ENCODE measurements at places on chromosomes 2 and 18.

GRCh38 chr2:125855204-125855603, 800.8 kb upstream of the GYPC start:
- DNase-seq = no peak

DNA sequence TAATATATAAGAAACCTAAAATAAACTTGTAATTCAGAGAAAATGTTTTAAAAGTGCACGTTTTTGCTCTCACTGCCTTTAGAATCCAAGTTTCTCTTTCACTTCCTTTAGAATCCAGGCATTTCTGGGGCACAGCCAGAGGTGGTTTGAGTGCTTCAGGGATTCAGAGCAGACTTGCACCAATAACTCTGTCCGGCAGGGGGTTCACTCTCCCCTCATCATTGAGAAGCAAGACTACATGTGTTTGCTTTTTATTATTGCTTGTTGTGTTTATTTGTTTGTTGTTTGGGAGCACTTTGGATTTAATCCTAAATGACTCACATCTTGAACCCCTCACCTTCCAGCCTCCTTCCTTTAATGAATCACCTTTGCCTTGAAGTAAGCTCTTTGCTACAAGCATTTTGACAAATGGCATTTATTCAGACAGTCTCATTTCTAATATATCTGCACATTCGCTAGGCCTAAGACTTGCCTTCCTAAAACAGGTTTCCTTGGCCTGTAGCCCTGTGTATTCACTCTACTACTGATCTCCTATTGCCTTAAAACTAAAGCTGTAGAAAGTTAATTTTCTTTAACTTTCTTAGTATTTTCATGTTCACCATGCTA, 233.5 kb upstream of the ATP5MC3 start:
- no peak for DNase-seq

- DNase-seq = no peak
Observed at GRCh38 chr2:134943540-134943939, 24.9 kb downstream of the CCNT2 start.

DNA sequence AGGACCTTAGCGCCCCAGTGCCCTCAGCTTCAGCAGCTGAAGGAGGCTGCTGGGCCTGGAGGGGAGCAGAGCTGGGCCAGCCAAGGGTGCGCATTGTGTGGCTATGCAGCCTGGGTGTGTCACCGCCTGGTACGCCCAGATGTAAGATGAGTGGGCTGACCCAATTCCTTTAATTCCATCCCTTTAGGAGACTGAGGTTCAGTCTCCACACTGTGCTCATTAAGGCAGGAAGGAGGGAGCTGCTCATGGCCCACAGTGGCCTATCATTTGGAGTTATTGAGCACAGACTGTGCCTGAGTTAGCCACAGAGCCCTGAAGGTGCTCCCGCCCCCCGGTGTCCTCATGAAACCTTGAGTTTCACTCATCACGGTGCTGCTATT, 194.1 kb upstream of the GLI2 start:
- DNase-seq = no peak

DNA sequence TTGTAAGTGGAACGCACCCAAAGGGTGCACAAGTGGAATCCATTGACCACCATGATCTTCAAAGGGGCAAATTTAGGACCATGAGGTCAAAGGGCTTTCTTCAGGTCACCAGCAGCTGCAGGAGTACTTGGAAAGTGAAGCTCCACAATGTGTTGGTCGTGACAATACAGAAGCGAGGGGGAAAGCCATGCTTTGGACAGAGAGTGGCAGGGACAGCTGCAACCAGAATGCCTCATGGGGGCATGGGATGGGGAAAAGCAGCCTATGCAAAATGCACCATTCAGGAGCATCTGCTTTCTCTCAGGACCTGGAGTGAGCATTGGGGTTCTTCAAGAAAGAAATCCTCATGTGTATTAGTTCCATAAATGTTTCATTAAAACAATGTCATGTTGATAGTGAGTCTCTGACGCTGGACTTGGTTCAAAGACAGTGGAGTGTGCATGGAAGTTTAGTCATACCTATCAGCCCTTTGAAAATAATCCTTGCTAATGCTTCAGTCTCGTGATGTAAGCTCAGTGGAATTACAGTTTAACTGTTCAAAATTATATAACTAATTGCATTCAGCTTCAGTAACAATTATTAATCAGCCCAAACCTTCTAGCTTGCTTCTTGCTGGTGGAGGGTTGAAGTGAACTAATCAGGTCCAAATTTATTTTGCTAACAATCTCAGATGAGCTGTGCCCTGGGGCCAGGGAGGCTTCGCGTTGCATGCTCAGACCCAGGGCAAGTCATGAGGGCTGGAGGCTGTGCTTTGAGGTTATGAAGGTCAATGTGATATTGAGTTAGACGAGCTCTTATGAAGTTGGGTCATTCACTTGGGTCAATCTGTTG, 41.6 kb downstream of the ACKR3 start:
- no peak for DNase-seq

DNA sequence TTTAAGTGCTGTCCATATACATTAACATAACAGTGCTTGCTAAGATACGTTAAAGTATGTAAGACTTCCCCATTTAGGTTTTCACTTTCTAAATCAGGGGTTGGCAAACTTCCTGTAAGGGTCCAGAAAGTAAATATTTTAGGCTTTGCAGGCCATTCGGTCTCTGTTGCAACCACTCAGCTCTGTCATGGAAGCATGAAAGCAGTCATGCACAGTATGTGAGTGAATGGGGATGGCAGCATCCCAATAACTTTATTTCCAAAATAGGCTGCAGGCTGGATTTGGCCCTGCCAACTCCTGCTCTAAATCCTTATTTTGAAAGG, 128.7 kb downstream of the PLA2R1 start:
- DNase-seq = no peak

GRCh38 chr18:55095584-55095983, 136.3 kb upstream of the CCDC68 start:
- DNase-seq = no peak

DNA sequence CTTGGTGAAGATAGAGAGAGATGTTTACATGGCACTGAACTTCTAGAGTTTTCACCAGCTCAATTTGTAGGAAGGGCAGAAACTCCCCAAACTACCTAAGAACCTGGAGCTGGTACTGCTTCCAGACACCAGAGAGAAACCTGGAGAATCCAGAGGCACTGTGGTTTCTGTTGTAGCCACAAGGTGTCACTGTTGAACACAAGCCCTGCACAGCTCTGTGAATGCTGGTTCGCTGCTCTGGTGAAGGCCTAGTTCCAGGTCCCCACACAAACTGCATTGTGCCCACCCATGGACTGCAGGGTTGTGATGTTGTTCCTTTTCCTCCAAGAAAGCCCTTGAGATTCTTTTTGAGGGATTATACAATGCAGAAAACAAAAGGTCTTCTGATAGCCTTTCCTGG, 150.5 kb upstream of the HS6ST1 start:
- DNase-seq = peak; percentile 47

- DNase-seq = no peak
Observed at GRCh38 chr2:235204948-235205347, 253.1 kb downstream of the SH3BP4 start.

GRCh38 chr18:48637081-48637990, 98.5 kb downstream of the CTIF start:
- DNase-seq = peak; percentile 71

- DNase-seq = no peak
Observed at GRCh38 chr2:208350610-208351009, 56.0 kb upstream of the PTH2R start.

DNA sequence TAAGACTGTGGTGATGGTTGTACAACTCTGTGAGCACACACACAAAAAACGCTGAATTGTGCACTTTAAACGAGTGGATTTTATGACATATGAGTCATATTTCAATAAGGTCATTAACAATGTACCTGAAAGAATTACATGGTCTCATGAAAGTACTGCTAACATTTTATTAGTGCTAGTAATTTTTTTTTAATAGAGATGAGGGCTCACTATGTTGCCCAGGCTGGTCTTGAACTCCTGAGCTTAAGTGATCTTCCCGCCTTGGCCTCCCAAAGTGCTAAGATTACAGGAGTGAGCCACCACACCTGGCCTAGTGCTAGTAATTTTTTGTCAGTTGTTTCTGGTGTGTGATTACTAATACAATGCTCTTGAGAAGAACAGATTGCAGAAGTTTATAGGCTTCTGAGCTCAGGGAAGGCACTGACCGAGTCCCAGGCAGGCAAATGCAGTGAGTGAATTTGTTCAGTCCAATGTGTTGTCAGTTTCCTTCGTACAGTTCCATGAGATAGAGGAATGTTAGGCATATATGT, 177.0 kb downstream of the TGIF1 start:
- no peak for DNase-seq

DNA sequence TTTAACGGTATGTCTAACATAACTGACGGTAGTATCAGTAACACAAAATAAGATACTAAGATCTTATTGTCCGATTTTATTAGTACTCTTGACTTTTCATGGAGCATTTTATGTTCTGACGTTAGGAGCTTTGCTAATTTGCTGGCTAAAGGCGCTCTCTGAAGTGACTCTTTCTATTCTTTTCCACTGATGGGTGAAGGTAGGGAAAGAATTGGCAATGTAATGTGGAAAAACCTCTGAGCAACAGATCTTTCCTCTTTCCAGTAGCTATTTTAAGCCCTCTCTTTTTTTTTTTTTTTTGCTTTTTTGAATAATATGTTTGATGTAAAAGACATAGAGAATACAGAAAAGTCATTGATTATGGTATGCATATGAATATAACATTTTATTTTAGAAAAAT, 4.6 kb downstream of the CCNYL1 start:
- DNase-seq = no peak

DNA sequence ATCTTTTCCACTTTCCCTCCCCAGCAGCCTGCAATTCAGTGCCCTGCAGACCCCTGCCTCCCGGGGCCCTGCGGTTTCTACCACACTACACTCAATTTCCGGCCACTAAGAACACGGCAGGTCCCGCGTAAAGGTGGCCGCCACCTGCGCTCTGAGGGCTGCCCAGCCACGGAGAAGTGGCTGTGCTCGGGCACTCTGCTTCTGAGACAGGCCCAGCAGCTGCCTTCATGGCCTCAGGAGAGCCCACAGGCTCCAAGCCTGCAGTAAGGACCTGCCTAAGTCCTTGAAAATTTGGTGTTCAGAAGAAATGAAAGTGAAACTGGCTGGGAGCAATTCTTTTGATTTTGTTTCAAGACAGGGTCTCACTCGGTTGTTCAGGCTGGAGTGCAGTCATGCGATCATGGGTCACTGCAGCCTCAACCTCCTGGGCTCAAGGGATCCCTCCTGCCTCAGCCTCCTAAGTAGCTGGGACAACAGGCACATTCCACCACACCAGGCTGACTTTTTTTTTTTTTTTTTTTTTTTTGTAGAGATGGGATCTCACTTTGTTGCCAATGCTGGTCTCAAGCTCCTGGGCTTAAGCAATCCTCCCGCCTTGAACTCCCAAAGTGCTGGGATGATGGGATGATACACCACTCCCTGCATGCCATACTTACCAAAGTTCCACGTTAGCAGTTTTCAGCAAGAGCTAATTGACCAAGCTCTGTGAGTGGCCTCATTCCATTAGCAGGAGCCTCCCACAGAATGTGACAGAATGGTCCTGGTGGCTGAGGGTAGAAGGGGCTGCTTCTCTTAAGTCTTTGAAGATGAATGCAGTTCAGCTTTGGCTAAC, 14.6 kb upstream of the ALPP start:
- DNase-seq = no peak

- DNase-seq = no peak
Observed at GRCh38 chr18:58345875-58346274, 283.0 kb downstream of the ALPK2 start.

- no peak for DNase-seq
Observed at GRCh38 chr18:23828426-23828825, 139.2 kb downstream of the LAMA3 start.

- no peak for DNase-seq
Observed at GRCh38 chr2:120358734-120359465, 13.0 kb downstream of the INHBB start.

GRCh38 chr2:138521821-138522220, 20.3 kb downstream of the SPOPL start:
- DNase-seq = no peak

DNA sequence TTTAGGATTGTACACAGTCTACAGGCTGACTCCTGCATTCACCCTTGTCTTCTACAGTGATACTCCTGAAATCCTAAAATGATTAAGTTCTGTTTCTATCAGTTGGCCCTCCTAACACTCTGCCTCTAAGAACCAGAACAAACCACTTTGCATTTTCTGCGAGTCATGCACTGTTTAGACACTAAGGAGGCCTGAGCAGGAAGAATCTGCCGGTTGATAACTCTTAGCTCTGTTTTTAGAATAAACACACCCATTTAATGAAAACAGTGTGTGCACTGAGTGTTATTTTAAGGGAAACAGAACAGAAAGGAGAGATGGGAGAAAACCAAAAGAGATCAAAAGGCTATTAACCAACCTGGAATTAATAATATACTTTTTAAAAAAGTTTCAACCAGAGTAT, 22.9 kb upstream of the SSB start:
- DNase-seq = no peak

DNA sequence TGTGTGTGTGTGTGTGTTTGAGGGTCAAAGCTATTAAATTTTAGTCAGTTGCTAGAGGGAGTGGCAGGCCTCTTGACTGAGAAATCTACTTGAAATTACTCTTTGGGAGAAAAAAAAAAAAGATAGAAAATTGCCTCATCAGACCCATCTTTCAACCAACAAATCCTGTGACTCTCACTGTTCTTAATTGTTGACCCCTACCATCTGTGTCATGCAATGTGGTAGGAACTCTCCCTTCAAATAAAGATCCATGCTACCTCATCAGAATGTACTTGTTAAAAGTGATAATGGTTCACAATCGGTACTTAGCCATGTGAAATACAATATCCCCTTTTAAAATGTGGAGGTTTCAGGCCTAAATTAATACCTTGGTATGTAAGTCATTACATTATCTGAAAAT, 670.8 kb upstream of the FANCL start:
- no peak for DNase-seq

DNA sequence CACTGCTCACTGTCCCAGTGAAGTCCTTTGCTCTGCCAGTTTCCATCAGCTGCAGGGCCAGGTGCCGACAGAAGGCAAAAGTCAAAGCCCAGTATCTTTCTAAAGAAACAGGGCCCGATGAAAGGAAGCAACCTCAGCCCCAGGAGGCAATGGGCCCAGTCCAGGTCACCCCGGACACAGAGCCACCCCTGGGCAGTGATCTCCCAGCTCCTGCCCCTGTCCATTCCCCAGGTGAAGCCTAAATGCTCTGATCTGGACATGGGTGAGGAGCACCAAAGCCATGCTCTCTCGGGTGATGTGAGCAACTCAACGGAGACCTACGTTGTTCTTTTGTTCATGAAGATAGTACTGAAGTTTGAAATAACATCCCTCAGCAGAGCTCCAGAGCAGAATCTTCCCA, 61.6 kb downstream of the HDAC4 start:
- no peak for DNase-seq

GRCh38 chr2:240997856-240998705, at the start of gene SNED1:
Gene SNED1, plus strand, starts transcription at chr2:240998618. Its CDS starts 220 bp downstream, at chr2:240998838.
- peak; percentile 93 for DNase-seq

DNA sequence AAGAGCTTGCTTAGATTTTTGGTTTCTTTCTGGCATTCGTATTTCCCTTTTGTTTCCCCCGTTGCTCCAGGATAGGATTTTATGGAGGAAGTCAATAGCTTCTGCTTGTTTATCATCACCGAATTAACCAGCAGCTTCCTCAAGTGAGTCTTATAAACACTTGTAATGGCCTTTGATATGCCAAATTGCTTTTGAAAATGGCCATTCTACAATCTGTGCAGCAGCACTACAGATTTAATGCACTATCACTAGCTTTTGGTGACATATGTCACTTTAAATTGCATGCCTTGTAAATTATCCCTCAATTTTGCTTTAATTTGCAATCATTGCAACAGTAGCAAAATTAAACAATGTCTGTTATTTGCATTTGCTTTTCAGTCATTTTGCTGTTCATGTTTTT, 774.7 kb downstream of the METTL4 start:
- no peak for DNase-seq

Data from cardiac septum (tissue), 1 donor.